Placental pericyte (primary cell): ENCODE measurements at places on chromosomes 1 and 21. TPM values are rescaled to one million over a fixed set of nuclear protein-coding genes. Genes with fewer than 3 reads are reported as not detected.

The TAS1R3 gene
- 0.14 and 1.3 TPM in 2 replicates for total RNA-seq

The DYNLT5 gene
- total RNA-seq = 1.0 TPM in 1 of 2 replicates, not detected in the other

The CDC42SE1 gene
- 68.1 and 106 TPM in 2 replicates for total RNA-seq

The SPATA21 gene
- total RNA-seq = not detected in 2 replicates

The ANKRD35 gene
- 0.22 and 0.57 TPM in 2 replicates for total RNA-seq

The LRP8 gene
- total RNA-seq = 51.2 and 55.1 TPM in 2 replicates

The CRYAA gene
- not detected in 2 replicates for total RNA-seq

The DFFA gene
- 30.9 and 48.0 TPM in 2 replicates for total RNA-seq

The MIXL1 gene
- 0.44 TPM in 1 of 2 replicates, not detected in the other for total RNA-seq

The CD2 gene
- total RNA-seq = not detected in 2 replicates

The PIK3C2B gene
- total RNA-seq = 0.57 and 3.9 TPM in 2 replicates

The AQP10 gene
- total RNA-seq = not detected in 2 replicates

The ADORA3 gene
- 0.43 TPM in 1 of 2 replicates, not detected in the other for total RNA-seq

The OR2L8 gene
- total RNA-seq = 0.43 TPM in 1 of 2 replicates, not detected in the other

The AADACL3 gene
- total RNA-seq = not detected in 2 replicates

The KNCN gene
- not detected in 2 replicates for total RNA-seq

The RPE65 gene
- total RNA-seq = not detected in 2 replicates

The DNM3 gene
- total RNA-seq = 0.22 and 1.4 TPM in 2 replicates

The HSD3B2 gene
- not detected in 2 replicates for total RNA-seq

The GPR161 gene
- 8.3 and 17.2 TPM in 2 replicates for total RNA-seq

The ILDR2 gene
- under 0.01 and 0.14 TPM in 2 replicates for total RNA-seq

The CELA3B gene
- not detected in 2 replicates for total RNA-seq

The RNU1-1 gene
- under 0.01 TPM in 2 replicates for total RNA-seq

The MRPL9 gene
- total RNA-seq = 77.2 and 87.5 TPM in 2 replicates

The ZNF695 gene
- total RNA-seq = 0.44 and 5.0 TPM in 2 replicates

The A3GALT2 gene
- 0.29 TPM in 1 of 2 replicates, not detected in the other for total RNA-seq

The IPO9 gene
- total RNA-seq = 18.4 and 35.2 TPM in 2 replicates

The C1orf87 gene
- not detected in 2 replicates for total RNA-seq

The GSTM1 gene
- total RNA-seq = not detected in 2 replicates

The C1QA gene
- 0.57 TPM in 1 of 2 replicates, not detected in the other for total RNA-seq

The WDR47 gene
- total RNA-seq = 13.8 and 23.6 TPM in 2 replicates

The GREM2 gene
- total RNA-seq = 2.0 and 8.4 TPM in 2 replicates

The SRSF11 gene
- 98.9 and 154 TPM in 2 replicates for total RNA-seq

The MFSD2A gene
- 11.9 and 25.2 TPM in 2 replicates for total RNA-seq

The RGS13 gene
- not detected in 2 replicates for total RNA-seq

The DUSP10 gene
- 35.0 and 78.6 TPM in 2 replicates for total RNA-seq

The TRMT1L gene
- 15.6 and 19.7 TPM in 2 replicates for total RNA-seq

The MTMR11 gene
- 2.6 and 8.3 TPM in 2 replicates for total RNA-seq

The TSTD1 gene
- total RNA-seq = 5.7 and 6.7 TPM in 2 replicates

The SLC25A34 gene
- total RNA-seq = 0.22 and 0.43 TPM in 2 replicates

The CLCA1 gene
- 0.22 TPM in 1 of 2 replicates, not detected in the other for total RNA-seq

The LCE1E gene
- not detected in 2 replicates for total RNA-seq

The SLFNL1 gene
- 0.14 and 0.44 TPM in 2 replicates for total RNA-seq

The HSPB7 gene
- 3.7 and 17.7 TPM in 2 replicates for total RNA-seq

The ZNF683 gene
- not detected in 2 replicates for total RNA-seq

The HTR1D gene
- 1.1 and 4.0 TPM in 2 replicates for total RNA-seq

The C21orf91 gene
- total RNA-seq = 4.2 and 8.4 TPM in 2 replicates

The PTPN7 gene
- not detected in 2 replicates for total RNA-seq

The FCRL4 gene
- not detected in 2 replicates for total RNA-seq

The USP25 gene
- total RNA-seq = 19.9 and 20.9 TPM in 2 replicates

The DEDD gene
- total RNA-seq = 31.5 and 35.9 TPM in 2 replicates

The OMA1 gene
- 14.2 and 18.4 TPM in 2 replicates for total RNA-seq

The CACHD1 gene
- total RNA-seq = 4.2 and 7.7 TPM in 2 replicates

The KCNE2 gene
- 0.14 TPM in 1 of 2 replicates, not detected in the other for total RNA-seq

The SLAMF7 gene
- not detected in 2 replicates for total RNA-seq

The HSPA6 gene
- 0.29 and 0.88 TPM in 2 replicates for total RNA-seq

The HSD17B7 gene
- total RNA-seq = 19.5 and 62.2 TPM in 2 replicates
